ENCODE measurements at places on chromosomes 12 and 14.
A peak's percentile ranks its signal among the peaks of the same experiment; 100 is the strongest.

DNA sequence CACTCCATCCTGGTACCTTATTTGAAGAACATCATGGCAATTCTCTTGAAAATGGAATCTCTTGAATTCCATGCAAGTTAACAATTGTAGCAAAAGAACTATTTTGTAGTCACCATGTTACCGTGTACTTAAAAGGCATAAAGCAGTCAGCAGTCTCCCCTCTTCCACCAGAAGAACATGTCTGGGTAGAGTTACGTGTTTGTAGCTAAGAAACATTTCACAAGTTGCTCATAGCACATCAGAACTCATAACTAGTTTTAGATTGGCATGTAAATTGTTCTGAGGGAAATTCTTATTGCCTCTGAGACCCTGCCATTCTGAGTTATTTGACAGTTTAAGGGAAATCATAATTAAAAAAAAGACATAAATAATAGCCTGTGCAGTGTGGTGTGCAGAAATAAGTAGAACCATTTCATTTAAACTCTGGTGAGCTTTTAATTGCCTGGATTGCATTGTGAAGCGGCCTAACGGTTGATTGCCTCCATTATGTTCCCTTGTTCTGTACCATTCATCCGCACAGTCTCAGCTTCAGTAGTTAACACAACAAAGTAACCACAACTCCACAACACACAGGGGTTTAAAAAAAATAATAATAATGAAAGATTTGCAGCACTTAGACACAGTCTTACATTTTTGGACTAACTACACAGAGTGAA lies 2.6 kb downstream of the LMO3 start:
- ATAC-seq: no peak

- no peak for ATAC-seq
Measured at GRCh38 chr14:57998766-57999165, 132.9 kb upstream of the SLC35F4 start.

DNA sequence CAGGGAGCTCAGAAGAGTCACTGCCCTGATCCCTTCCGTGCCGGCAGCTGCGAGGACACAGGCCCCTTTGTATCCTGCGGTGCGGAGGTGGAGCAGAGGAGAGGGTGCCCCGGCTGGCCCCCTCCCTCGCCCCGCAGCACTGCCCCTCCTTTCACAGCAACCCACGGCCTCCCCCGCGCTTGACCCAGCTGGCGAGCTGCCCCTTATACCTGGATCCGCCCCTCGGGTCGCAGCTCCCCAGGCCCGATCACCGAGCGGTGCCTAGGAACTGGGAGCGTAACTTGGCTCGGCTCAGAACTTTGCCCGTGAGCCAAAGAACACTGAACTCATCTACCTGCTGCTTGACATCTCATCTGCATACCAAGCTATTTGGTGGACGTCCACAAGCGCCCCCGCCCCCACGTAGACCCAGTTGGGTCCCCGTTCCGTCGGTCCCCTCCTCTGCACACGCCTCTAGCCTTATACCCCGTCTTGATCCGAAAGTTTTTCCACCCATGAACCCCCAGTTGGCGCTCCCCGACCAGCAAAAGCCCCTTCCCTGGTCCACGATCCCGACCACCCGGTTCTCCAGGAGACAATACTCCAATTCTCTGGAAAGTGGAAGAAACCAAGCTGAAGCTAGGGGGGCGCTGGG lies 697 bp upstream of the DNAJC14 start:
- peak; percentile 35 for ATAC-seq

DNA sequence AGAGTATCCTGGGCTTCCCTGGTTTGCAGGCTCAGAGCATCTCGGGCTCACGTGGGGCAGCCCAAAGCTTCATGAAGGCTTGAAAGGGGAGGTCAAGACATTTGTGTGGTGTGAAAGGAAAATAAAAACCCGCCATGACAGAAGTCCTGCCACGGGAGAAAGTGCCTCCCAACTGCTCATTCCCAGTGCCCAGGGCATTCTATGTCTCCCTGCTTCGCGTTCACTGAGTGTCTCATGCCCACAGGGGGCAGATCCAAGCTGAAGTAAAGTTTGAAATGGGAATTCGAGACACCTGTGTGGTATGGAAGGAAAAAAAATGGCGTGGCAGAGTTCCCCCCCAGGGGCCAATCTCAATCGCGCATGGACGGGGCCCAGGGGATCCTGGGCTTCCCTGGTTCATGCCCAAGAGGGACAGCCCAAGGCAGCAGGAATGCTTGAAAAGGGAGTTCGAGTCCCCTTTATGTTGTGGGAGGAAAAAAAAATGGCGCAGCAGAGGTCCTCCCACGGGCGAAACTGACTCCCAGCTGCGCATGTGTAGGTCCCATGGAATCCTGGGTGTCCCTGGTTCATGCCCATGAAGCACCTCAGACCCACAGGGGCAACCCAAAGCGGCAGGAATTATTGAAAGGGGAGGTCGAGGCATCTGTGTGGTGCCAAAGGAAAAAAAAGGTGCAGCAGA lies 576.7 kb downstream of the ALG10 start:
- no peak for ATAC-seq

GRCh38 chr12:18108611-18109010 lies 18.6 kb upstream of the RERGL start:
- no peak for ATAC-seq

DNA sequence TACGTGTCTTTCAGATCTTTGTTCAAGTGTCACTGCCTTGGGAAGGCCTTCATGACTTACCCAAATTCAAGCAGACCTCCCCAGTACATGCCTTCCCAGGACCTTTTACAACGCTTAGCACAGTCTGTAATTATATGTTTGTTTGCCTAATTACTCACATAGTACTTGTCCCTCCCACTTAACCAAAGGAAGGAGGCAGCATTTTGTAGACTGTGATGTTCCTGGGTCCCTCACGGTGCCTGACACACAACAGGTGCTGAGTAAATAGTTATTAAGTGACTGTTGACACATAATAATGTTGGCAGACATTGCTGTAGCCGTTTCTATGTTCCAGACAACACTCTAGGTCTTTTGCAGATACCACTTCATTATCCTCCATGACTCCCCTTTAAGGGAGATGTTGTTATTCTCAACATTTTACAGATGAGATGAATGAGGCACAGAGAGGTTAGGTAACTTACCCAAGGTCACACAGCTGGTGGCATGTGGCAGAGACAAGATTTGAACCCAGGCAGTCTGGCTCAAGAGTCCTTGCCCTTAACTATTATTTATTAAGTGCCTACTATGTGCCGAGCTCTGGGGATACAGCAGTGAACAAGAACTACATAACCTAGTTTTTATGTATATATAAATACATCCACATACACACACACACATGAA lies 130.7 kb downstream of the PHETA1 start:
- ATAC-seq: no peak

DNA sequence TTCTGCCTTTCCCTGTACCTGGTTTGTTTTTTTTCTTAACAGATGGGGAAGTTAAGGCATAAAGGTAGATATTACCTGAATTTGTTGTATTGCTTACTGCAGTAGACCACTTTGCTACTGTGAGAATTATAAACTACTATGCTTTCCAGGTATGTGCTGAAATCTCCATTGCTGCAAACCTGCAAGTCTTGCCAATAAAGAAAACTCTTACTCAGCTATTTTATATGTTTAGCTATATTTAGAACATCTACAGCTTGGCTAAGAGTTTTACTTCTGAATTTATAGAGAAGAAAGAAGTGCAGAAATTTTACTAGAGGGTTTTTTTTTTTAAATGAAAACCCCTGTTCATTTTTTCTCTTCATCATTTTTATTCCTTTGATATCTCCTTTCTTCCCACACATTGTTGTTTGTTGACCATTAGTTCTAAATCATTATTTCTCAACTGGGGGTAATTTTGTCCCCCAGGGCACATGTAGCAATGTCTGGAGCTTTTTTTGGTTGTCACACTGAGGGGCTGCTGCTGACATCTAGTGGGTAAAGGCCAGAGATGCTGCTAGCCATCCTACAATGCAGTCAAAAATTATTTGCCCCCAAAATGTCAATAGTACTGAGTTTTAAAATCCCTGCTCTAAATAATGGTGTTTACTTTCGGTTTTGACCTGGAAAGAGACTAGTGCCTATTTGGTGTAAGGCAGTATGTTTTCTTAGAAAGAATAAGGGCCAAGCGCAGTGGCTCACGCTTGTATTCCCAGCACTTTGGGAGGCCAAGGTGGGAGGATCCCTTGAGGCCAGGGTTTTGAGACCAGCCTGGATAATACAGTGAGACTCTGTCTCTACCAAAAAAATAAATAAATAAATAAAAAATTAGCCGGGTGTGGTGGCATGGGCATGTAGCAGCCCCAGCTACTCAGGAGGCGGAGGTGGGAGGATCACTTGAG lies 48.6 kb downstream of the PCNX1 start:
- ATAC-seq: no peak

DNA sequence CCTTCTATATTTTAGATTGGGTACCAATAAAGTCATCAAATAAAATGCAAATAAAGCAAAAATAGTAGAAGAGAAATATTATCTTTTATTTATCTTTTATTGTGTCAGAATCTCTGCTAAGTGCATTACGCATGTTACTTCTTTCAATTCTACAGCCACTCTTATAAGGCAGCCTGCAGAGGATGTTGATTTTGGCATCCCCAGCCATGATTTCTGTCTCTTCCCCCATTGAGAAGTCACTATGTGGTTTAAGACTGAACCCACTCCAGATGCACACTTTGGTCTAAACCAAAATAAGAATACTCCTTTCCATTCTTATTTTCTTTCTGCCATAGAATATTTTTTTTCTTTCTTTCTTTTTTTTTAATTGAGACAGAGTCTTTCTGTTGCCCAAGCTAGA lies 56.0 kb upstream of the ACSS3 start:
- ATAC-seq: no peak

All from esophagus mucosa (tissue), 1 donor.